ENCODE measurements at places on chromosomes 12 and 14. TPM values are rescaled to one million over a fixed set of nuclear protein-coding genes. Genes with fewer than 3 reads are reported as not detected.

GLIPR1L1 gene
- total RNA-seq: not detected

KRT6C gene
- not detected for total RNA-seq

GARIN6 gene
- not detected for total RNA-seq

OTX2 gene
- not detected for total RNA-seq

STON2 gene
- total RNA-seq: not detected

SMCO2 gene
- total RNA-seq: not detected

MCRS1 gene
- total RNA-seq: 82.2 TPM

- H3K4me3 ChIP-seq: no peak overlapping the region
- H3K4me1 ChIP-seq: no peaks in the 10 kb centered on the region
- DNase-seq: no peak
- H3K27ac ChIP-seq: no peak overlapping the region
- H3K36me3 ChIP-seq: no peaks in the 10 kb centered on the region
Measured at GRCh38 chr12:58156697-58157096, 215.3 kb downstream of the ATP23 start.

DNA sequence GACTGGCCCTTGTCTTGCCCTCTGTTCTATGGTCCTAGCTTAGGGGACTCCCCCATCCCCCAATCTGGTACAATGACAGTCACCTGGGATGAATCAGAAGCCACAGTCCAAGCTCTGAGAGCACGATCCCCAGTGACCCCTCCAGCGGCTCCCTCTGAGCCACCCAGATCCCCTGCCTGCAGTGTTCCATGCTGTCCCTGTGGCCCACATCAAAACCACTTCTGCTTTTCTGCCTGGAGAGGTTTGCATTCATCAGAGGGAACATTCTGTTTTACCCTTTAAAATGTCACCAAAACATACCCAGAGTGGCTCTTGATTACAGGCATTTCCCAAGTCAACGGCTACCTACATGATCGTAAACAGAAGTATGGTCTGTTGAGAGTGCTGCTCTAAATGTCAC, 47.5 kb downstream of the NOS1 start:
- H3K27me3 ChIP-seq: no peaks in the 10 kb centered on the region
- H3K27ac ChIP-seq: no peak overlapping the region
- DNase-seq: no peak
- no peak overlapping the region for H3K4me3 ChIP-seq
- H3K4me1 ChIP-seq: no peaks in the 10 kb centered on the region
- H3K36me3 ChIP-seq: no peaks in the 10 kb centered on the region

- no peaks in the 10 kb centered on the region for H3K4me1 ChIP-seq
- H3K27me3 ChIP-seq: no peaks in the 10 kb centered on the region
- no peaks in the 10 kb centered on the region for H3K36me3 ChIP-seq
- no peak for DNase-seq
Measured at GRCh38 chr12:75670216-75670615, 158.8 kb upstream of the KRR1 start.

DNA sequence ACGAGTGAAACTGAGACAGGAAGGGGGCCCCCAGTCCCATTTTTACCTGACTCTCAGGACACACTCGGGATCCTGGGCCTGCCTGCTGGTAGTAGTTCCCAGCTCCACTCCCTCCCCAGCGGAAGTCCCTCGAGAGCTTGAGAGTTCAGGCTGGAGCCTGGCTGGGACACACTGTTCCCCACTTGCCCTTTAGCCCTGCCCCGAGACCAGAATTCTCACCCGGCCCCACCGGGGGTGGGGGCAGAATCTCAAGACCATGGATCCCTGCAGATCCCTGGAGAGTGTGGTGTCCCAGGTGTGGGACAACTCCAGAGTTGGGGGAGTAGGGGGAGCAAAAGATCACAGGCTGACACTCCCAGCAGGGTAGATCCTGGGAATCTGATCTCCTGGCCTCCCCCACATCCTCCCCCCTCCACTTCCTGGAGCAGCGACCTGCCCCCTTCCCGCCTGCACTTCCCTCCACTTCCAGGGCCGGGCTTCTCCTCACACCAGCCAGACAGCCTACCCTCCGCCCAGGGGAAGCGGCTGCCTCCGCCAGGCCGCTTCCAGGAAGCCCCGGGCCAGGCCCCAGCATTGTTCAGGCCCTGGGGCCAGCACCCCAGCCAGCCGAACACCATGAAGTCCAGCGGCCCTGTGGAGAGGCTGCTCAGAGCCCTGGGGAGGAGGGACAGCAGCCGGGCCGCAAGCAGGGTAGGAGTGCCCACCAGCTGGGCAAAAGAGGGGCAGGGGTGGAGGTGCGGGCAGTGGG, at the start of gene TNS2:
TSS of gene TNS2 (plus strand) at position 495 of the 748 bp plus-strand sequence. CDS start at position 616, 121 bp downstream.
- H3K36me3 ChIP-seq: peaks cover 5% of the 10 kb centered on the region
- H3K4me3 ChIP-seq: no peak within 1 kb of the TSS
- H3K27ac ChIP-seq: no peak within 1 kb of the TSS
- peaks cover 19% of the 10 kb centered on the region for H3K4me1 ChIP-seq

DNA sequence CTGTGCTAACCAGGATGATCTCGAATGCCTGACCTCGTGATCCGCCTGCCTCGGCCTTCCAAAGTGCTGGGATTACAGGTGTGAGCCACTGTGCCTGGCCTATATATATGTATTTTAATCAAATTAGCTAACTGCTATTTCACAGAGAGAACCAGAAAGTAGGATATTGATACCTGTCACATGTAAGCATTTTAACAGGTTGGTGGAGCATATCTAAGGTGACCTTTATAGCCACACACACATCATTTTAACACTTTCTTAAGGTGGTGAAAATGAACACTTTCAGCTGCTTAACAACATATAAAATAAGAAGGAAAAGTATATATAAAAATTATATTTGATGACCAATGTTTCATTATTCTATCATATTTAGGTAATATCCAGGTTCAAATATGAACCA, 57.0 kb upstream of the ATF7IP start:
- H3K27me3 ChIP-seq: no peaks in the 10 kb centered on the region
- H3K27ac ChIP-seq: peak overlapping the region; percentile 56
- H3K4me3 ChIP-seq: no peak overlapping the region
- H3K36me3 ChIP-seq: peaks cover 4% of the 10 kb centered on the region
- no peak for DNase-seq

DNA sequence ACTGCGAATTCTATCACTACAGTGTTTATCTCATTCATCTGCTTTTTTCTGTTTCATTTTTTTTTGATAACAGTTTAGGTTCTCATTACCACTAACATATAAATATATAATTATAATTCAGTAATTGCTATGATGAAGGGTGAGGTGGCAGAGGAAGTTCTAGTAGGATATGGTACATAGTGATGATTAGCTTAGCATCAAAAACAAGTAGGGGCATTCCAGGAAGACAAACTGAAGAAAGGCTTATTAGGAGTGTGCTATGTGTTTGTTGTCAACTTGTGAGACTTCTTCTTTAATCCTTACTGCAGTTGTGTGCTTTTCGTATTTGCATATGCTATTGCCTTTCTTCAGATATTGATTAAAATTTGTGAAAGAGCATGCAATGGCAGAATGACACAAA, 20.6 kb downstream of the FUT8 start:
- peaks cover 34% of the 10 kb centered on the region for H3K36me3 ChIP-seq
- H3K4me3 ChIP-seq: no peak overlapping the region
- no peaks in the 10 kb centered on the region for H3K27me3 ChIP-seq
- no peak for DNase-seq
- H3K27ac ChIP-seq: peak overlapping the region; percentile 25
- peaks cover 69% of the 10 kb centered on the region for H3K4me1 ChIP-seq

DNA sequence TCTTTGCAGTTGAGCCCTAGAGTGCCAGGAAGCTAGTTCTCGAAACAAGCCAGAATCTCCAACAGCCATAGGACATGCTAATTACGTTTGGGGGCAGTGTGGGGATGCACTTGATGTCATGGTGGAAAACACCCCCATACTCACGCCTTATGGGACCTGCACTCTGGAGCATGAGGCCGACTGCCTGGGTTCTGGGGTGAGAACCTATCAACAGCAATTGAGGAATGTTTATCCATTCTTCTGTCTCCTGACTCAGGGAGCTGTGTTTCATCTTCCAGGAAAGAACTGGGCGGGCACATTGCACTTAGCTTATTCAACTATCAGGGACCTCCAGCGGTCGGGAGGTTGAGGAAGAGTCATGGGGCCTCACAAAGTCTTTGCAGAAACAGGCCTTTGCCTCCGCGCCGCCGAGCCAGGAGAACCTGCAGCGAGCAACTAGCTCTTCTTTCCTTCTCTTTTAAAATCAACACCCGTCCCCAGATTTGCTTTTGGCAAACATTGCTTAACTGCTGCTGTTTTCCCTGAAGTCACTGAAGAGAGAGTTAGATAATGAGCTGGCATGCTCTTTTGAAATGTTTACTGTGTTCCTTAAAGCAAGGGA, 226.1 kb upstream of the DIO3 start:
- no peaks in the 10 kb centered on the region for H3K4me1 ChIP-seq
- no peaks in the 10 kb centered on the region for H3K36me3 ChIP-seq
- DNase-seq: no peak

DNA sequence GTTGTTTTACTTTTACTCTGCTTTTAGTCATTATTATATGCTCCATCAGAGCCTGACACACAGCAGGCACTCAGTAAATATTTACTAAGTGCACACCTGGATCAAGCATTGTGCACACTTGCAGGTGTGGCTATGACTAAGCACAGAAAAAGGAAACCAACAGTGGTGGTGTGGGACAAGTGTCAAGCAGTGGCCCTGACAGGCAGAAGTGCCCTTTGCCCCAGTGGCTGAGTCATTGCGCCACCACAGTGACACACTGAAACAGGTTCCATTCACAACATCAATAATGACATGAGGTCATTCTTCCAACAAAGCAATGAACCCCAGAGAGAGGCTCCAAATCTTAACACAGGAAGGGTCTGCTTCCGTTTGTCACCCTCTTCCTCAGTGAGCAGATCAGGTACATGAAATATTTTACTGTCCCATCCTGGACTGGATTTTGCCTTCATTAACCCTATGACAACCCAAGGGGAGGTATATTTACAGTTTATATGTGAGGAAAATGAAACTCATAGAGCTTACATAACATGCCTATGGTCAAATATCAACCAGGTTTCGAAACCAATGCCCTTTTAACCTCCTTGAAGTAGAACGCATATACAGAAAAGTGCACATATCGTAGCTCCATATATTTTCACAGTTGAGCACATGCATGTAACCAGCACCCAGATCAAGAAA, 82.6 kb upstream of the GTF2A1 start:
- DNase-seq: no peak
- H3K27ac ChIP-seq: no peak overlapping the region

DNA sequence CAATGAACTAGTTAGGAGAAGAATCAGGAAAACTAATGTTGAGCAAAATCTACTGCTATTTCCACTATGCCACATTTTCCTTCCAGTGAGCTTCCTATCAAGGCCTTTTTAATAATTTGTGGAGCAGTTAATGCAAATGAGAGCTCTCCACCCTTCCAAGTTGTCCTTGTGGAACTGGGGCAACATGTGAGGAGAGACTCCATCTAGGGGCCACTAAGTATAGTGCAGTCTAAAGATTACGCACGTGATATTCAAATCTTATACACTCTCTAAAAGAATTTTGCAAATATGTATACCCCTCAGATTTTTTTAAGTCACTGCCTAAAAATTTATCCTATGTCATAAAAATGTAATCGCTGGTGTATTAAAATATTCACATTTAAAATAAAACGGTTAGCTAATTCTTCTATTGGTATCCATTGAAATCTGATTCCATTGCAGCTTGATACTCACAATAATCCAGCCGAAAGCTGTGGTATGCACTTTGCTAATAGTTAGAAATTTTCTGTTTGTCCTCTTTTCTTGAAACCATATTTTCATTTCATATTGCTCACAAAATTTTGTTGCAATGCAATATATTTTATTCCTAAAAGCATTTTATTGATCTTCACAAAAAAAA, 100.1 kb downstream of the PAH start:
- DNase-seq: no peak
- H3K4me1 ChIP-seq: no peaks in the 10 kb centered on the region
- H3K4me3 ChIP-seq: no peak overlapping the region
- peaks cover 24% of the 10 kb centered on the region for H3K27me3 ChIP-seq
- no peak overlapping the region for H3K27ac ChIP-seq

GRCh38 chr14:50892255-50892654, 20.4 kb downstream of the ABHD12B start:
- peaks cover 2% of the 10 kb centered on the region for H3K27me3 ChIP-seq
- no peaks in the 10 kb centered on the region for H3K36me3 ChIP-seq
- no peak overlapping the region for H3K27ac ChIP-seq

- no peak overlapping the region for H3K4me3 ChIP-seq
- H3K36me3 ChIP-seq: no peaks in the 10 kb centered on the region
- no peak overlapping the region for H3K27ac ChIP-seq
Measured at GRCh38 chr14:54817506-54817905, 85.1 kb downstream of the GCH1 start.

GRCh38 chr14:34362641-34363251, 99.3 kb downstream of the SPTSSA start:
- no peak for DNase-seq
- no peaks in the 10 kb centered on the region for H3K36me3 ChIP-seq
- H3K27ac ChIP-seq: no peak overlapping the region
